ENCODE measurements at places on chromosomes 13 and 19.
A peak's percentile ranks its signal among the peaks of the same experiment; 100 is the strongest.

DNA sequence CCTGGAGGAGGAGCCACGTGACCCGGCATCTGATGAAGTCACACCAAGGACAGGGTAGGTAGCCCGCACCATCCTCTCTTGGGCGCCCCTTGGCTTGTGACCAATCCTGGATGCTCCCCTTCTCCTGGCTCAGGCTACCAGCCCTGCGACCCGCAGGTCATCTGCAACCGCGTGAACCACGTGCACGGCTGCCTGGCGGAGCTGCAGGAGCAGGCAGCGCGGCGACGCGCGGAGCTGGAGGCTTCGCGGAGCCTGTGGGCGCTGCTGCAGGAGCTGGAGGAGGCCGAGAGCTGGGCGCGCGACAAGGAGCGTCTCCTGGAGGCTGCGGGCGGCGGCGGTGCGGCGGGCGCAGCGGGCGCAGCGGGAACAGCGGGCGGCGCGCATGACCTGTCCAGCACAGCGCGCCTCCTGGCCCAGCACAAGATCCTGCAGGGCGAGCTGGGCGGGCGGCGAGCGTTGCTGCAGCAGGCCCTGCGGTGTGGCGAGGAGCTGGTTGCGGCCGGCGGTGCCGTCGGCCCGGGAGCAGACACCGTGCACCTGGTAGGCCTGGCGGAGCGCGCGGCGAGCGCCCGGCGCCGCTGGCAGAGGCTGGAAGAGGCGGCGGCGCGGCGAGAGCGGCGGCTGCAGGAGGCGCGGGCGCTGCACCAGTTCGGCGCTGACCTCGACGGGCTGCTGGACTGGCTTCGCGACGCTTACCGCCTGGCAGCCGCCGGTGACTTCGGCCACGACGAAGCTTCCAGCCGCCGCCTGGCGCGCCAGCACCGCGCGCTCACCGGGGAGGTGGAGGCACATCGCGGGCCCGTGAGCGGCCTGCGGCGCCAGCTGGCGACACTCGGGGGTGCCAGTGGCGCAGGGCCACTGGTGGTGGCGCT, 45.9 kb downstream of the SPTBN4 start:
- DNase-seq: no peak

DNA sequence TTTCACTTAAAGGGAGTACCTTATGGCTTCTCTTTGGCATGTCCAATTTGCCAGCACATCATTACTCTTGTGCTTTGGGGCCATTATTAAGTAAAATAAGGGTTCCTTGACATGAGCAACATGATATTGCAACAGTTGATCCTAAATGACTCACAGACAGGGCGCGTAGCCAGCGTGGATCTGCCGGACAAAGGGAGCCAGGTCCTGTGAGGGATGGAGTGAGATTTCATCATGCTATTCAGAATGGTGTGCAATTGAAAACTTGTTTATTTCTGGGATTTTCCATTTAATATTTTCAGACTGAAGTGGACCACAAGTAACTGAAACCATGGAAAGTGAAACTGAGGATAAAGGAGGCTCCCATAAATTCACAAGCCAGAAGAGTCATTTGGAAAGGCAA, 48.6 kb upstream of the WASF3 start:
- peak; percentile 14 for DNase-seq

DNA sequence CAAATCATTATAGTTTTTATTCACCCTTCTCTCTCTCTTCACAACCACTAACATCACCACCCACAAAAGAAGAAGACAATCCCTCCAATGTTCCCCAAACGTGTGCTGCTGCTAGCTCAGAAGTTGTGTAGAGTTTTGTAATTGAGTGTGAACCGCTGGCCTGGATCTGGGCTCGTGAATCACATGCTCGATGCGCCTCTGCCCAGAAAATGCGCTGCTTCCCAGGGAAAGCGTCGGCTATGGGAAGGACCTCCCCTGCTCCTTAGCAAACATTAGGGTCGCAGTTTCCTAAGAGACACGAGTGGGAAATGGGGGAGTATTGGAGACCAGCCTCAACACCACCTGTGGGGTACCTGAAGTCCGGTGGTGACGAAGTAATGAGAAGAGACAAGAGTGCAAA, 38.4 kb upstream of the ZNF726 start:
- DNase-seq: peak; percentile 65

GRCh38 chr19:2170987-2171348, 7.2 kb downstream of the DOT1L start:
- no peak for DNase-seq

- DNase-seq: no peak
Observed at GRCh38 chr19:43408043-43408442, 6.6 kb upstream of the TEX101 start.
